MCF 10A (cell line): ENCODE measurements at places on chromosomes 4 and X. TPM values are rescaled to one million over a fixed set of nuclear protein-coding genes. Genes with fewer than 3 reads are reported as not detected.

DNA sequence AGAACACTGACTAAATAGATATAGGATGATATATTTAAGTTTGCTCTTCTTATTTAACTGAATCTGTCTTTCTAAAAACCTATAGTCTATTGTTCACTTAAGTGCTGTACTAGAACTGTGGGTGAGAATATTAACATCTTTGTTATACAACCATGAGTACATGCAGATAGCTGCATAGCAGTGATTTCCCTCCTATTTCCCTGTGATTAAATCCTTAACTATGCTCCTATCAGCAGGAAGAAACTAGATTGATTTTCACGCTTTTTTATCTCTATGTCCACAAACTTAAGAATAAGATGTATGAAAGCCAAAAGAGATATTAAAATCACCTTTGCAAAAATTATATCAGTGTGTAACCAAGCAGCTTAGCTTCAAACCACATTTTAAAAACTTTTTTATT is 11.3 kb upstream of the UGT2A3 start:
- no peak for DNase-seq

DNA sequence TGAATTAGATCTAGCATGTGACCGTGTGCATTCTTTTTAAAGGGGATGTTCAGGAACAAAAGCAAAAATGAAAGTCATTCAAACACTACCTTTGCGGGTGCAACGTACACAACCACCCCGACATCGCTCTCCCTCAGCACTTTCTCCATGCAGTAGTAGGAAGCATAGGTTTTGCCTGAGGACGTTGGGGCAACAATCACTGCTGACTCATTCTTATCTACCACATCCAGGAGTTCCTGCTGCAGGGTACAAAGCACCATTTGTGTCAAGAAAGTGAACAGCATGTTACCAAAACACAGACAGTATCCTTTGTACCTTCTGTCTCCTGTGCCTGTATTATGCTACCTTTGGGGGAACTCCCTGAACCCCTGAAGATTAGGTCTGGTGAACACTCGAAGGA is 58.6 kb downstream of the DDX60L start:
- DNase-seq = peak; percentile 73

DNA sequence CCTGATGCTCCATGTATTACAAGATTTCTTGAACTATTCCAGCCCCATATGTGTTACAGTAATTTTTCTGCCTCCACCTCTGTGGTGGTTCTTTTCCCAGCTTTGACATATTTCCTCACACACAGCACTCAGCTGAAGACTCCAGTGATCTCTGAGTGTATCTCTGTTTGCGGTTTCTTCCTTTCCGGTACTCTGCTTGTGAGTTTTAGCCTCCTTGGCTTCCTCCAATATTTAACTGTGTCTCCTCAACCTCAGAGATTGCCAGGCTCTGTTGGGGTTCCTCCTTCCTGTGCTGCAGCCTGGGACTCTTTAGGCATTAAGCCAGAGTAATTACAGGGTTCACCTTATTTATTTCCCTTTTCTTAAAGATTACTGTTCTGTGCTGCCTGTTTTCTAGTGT is 73.2 kb downstream of the NFKB1 start:
- peak; percentile 49 for DNase-seq

Gene SSX2
- not detected in 2 replicates for total RNA-seq
